Suprapubic skin (tissue), 4 donors: ENCODE measurements at places on chromosomes 5 and 9.

DNA sequence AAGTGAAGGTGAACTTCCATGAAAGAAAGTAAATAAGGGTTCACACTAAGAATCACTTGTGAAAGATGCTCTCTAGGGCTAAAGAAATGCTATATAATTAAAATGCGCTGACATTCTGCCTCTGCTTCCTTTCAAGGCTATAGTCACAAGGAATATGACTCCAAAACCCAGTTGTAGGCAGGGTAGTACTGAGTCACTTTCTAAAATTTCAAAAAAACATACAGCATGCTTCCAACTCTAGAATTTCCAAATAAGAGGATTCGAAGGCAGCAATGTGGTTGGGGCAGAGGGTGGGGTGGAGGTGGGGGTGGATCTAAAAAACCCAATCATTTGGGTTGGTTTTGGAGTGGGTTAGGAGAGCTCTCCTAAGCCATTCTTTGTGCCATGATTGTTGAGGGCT lies 84.6 kb downstream of the HMHB1 start:
- no peak for DNase-seq

- no peak for DNase-seq
Observed at GRCh38 chr9:110975969-110976368, 62.3 kb downstream of the LPAR1 start.

- no peak for DNase-seq
Observed at GRCh38 chr9:132074736-132075135, 4.9 kb downstream of the MED27 start.

- DNase-seq, result no peak
Observed at GRCh38 chr9:114081441-114082016, 3.4 kb upstream of the AMBP start.

GRCh38 chr5:108263338-108263737 lies 118.6 kb downstream of the FBXL17 start:
- DNase-seq, result no peak
